ENCODE measurements at places on chromosomes 3 and 15.

GRCh38 chr15:74889390-74889882 lies 406 bp upstream of the MPI start:
- DNase-seq, result no peak

GRCh38 chr15:63172851-63173451 lies 15.7 kb upstream of the RPS27L start:
- DNase-seq, result no peak

DNA sequence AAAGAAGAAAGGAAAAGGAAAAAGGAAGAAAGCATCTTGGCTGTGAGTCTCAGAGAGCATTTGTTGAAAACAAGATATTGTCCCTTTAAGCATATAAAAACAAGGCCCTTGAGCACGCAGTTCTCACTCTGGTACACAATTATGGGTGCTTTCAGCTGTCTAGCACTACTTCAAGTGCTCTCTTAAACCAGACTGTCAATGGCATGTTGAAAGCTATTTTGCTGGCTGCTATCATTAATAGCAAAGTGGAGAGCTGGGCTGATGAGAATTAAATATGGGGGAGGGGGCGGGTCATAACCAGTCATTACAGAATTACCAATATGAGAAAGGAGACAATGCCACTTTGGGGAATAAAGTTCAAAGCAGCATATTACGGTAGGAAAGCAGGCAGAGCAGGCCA lies 9.3 kb downstream of the TLE3 start:
- DNase-seq, result no peak

- DNase-seq, result no peak
Observed at GRCh38 chr3:180693656-180694055, 14.4 kb upstream of the CCDC39 start.

- DNase-seq, result no peak
Observed at GRCh38 chr3:72185549-72186399, 400.8 kb upstream of the PROK2 start.

GRCh38 chr3:189839576-189839975 lies 208.4 kb downstream of the TP63 start:
- no peak for DNase-seq

DNA sequence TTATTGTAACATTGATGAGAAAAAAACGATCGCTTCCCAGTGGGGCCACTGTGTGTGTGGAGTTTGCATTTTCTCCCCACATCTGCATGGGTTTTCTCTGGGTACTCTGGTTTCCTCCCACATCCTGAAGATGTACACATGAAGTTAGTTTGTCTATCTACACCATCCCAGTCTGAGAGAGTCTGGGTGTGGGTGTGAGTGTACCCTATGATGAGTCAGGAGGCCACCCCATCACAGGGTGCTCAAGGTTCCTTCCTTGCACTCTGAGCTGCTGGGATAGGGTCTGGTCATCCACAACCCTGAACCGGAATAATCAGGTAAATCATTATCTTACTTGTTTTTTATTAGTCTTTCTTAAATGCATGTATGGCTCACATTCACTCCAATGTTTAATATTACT lies 457.1 kb downstream of the NTRK3 start:
- DNase-seq, result no peak

DNA sequence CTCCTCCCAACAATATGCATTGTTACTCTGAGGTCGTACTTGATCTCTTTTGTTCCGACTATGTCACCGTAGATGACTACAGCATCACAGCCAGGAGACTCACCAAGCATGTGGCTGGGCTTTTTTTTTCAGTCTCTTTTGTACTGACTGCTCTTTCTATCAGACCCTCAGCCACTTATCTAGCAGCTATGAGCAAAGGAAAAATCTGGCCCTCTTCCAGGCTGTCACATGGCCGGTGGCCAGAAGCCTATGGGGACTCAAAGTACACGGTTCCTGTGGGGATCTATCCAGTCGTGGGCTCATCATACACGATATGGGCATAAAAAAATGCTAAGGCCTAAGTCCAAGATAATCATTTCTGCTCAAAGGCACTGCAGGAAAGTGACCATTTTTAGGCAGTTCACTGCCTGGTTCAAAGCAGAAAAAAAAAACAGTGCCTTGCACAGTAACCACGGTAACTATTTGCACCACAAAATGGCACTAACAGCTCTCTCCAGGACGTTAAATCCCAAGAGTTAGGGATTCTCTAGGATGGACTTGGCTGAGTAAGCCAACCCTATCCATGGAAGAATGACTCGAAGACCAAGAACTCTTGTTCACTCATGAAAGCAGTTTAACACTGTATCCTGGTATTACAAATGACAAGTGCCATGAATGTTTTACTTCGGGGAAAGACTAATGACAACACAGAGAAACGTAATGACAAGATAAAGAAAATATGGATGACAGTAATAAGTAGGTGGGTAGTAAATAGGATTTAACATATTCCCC lies 50.3 kb downstream of the SHQ1 start:
- DNase-seq, result no peak

DNA sequence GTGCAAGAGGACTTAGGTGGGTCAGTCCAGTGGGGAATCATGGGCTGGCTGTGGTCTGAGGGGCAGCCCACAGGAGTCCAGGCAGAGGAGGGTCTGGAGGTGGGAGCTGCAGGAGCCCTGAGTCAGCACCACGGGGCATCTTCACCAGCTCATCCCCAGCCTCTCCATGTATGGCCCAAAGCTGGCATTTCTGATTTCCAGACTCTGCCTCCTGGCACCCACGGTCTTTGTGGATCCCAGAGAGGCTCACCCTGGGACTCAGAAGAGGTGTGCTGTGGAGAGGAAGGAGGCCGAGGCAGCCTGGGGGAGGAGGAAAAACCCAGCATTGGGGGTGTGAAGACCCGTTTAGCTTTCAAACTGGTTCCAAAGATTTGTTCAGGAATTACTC lies 64.5 kb upstream of the KLF13 start:
- no peak for DNase-seq

DNA sequence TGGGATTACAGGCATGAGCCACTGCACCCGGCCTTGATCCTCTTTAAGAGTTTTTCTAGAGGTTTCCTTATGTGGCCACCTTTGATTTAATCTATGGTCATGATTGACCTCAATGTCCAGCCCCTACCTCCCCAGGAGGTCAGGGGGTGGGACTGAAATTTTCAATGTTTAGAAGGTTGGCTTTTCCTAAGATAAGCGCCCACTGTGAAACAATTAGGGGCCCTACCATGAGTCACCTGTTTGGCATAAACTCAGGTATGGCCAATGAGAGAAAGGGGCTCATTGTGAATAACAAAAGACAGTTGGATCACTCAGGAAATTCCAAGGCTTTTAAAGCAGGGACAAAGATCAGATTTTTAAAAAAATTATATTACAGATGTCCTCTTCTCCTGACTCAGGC lies 51.1 kb downstream of the ZBTB11 start:
- no peak for DNase-seq

DNA sequence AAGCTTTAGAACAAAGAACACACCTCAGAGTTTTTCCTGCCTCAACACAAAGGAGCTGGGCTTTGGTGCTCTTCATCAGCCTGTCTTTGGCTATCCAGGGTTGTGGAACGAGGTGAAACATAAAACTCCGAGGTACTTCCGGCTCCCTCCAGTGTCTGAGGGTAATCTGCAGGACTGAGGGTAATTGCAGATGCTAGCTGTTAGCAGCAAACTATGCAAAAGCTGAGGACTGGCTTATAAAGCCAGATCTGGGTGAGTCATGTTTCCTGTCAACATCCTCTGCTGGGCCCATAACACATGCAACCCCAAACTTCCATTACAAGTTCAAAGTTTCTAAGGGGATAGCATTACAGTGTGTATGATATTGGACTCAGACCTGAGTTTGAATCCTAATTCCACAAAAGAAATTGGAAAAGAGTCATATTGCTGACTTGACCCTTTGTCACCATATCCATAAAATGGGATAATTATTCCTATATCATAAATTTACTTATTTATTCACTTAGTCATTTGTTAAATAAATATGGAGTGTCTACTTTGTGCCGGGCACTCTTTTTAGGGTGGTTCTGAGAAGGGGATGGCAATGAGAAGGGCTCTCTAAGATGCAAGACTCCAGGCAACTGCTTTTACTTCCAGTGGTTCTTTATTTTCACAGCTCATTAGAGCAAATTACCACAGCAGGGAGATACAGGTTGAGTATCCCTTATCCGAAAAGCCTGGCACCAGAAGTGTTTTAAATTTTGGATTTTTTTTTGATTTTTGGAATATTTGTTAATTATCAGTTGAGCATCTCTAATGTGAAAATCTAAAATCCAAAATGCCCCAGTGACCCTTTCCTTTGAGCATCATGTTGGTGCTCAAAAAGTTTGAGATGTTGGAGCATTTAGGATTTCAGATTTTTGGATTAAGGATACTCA lies 9.5 kb upstream of the TRIM69 start:
- DNase-seq, result peak; percentile 44

DNA sequence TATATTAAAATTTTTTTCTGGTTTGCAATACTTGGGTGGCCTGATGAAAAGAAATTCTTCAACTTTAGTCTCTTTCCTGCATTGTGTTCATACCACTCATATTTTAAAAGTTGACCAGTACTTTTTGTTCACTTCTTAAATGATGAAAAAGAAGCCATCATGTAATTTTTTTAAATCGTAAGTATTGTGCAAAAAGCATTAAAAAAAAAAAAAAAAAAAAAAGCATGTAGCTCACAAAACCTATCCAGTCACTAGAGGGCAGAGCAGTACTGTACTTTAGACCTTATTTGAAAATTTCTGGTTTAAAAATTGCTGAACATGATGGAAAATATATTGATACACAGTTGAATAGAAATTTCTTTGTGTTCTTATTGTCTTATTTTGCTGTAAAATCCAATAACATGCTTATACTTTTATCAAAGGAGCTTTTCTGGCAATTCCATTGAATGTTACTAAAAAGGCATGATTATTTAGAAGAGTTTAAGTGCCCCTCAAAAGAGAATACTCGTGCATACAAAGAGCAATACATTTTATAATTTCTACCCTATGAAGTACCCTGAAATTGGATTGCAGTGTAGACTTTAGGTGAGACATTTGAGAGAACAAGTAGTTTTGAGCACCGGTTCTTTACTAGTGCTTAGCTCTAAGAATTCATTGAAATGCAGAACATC lies 137.7 kb downstream of the BBX start:
- no peak for DNase-seq

- no peak for DNase-seq
Observed at GRCh38 chr15:50452927-50453326, 28.7 kb downstream of the USP8 start.

DNA sequence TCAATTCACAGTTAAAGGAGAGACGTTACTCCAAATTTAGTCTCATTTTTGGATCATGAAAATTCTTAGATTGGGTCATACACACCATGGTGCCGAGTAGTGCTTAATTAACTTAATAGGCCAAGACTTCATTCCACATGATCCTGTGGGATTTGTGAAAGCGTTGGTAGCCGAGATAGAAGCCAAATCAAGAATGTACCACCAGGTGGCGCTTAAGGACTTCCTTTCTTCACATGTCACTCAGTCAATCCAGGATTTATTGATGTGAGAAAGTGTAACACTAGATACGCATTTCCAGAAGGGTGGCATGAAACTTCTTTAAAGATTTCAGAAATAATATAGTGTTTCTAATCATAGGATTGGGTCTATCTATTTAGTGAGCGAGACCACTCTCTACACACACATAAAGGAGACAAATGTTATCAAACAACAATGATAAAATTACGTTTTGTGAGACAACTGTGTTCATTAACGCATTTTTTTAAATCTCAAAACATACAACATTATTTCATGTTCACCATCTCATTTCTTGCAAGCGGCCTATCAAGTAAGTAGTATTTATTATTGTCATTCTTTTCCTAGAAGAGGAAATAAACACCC lies 436.1 kb downstream of the CHL1 start:
- no peak for DNase-seq

GRCh38 chr15:20280933-20281463 lies 260.6 kb downstream of the GOLGA6L6 start:
- no peak for DNase-seq

GRCh38 chr15:81865850-81866537 lies 179.8 kb downstream of the MEX3B start:
- DNase-seq, result no peak

GRCh38 chr15:89057506-89058133 lies 30.6 kb upstream of the ABHD2 start:
- peak; percentile 55 for DNase-seq

DNA sequence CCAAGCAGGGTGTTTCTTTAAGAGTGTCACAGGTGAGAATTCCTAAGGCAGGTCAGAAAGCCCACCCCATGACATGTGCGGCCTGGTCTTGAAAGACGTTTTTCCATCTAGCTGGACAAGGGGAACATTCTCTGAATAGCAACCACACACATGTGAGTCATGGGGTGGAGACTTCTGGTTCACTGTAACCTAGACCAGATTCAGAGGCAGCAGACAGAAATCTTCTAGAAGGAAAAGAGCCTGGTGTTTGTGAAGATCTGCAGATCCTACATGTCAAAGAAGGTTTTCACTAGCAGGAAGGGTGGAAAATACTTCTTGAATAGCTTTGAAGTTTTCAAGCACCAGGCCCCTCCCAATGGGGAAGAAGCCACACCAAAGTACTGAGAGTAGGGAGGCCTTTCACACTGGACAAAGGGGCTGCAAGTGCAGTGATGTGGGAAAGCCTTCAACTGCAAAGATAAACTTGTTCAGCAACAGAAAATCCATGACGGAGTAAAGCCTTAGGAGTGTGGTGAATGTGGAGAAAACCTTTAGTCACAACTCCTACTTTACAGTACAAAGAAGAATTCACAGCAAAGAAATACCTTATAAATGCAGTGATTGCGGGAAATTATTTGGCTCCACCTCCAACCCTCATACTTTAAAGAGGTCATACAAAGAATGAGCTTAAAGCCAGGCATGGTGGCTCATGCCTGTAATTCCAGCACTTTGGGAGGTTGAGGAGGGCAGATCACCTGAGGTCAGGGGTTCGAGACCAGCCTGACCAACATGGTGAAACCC lies 17.6 kb downstream of the ADAM10 start:
- DNase-seq, result no peak

DNA sequence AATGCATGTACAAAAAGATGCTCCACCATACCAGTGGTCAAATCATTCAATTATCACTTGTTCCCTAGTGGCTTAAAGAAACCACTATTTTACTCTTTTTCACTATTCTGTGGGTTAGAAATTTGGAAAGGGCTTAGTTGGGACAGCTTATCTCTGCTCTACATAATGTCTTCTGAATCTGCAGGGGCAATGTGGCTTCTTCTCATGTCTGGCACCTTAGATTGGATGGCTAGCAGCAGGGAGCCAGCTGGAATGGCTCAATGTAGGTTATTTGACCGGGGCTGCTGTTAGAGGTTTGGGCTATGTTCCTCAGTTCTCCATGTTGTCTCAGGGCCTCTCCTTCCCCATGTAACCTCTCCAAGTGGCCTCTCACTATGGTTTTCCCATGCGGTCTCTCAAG lies 57.5 kb upstream of the EPHB1 start:
- no peak for DNase-seq

Data from activated CD4-positive, CD25-positive, alpha-beta regulatory T cell (primary cell).